Left forelimb (tissue), 1 donor: ENCODE measurements at places on chromosomes 5 and 9.

- DNase-seq = peak; percentile 15
Observed at GRCh38 chr5:1562599-1562998, 38.8 kb upstream of the LPCAT1 start.

DNA sequence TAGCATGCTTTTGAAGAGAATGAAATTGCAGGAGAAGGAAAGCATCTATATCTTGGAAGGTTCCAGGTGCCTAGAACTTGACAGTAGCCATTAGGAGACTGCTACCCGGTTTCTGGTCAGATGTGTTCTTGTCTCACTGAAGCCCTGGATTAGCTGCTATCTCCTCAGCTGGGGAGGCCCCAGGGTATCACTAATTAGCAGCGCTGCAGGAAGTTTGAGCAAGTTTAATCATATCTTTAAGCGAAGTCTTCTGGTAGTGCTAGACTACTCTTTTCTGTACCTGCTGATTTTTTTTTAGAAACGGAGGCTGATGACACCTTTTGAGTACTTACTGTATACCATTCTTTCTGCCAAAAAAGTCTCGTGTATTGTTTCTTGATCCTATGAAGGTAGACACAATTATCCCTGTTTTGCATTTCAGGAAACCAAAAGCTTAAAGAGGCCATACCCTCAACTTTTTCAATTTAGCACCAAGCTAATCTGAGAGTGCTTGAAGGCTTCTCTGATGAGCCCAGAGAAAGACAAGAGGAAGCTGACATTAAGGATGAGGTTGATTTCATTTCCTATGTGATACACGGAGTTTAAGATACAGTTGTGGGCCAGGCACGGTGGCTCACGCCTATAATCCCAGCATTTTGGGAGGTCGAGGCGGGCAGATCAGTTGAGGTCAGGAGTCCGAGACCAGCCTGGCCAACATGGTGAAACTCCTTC is 201.3 kb downstream of the ARHGAP26 start:
- no peak for DNase-seq

- DNase-seq = no peak
Observed at GRCh38 chr5:135753990-135754389, 80.5 kb upstream of the SLC25A48 start.

DNA sequence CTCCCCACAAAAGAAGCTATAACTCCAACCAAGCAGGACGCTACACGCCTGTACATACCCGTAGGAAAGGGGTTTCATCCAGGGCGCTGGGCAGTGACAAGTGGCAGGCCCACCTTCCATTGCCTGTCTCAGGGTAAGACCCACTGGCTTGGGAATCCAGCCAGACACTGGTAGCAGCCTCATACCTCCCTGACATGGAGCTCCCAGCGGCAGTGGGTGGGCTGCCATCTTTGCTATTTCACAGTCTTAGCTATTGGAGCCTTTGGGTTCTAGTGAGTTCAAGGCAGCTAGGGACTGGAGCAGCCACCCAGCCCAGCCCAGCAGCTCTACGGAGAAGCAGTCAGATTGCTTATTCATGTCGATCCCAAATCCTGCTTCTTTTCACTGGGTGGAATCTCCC is 3.4 kb upstream of the IFNA10 start:
- DNase-seq = no peak

DNA sequence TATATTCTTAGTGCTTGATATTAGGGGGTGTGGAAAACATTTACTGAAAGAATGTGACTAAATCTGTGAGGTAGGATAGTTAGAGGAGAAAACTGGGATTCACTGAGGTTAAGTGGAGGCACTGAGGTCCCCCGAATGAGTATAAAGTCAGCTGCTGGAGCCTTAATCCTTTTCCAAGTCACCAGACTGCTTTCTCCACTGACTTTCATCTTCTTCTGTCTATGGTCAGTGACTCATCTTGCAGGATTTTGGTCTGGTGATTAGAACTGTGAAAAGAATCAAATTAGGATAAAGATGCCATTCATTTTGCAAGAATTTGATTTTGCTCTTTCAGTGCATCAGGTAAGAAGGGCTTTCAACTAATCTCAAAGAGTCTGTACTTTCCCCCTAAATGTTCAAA is 89.3 kb upstream of the ALDH1A1 start:
- no peak for DNase-seq

GRCh38 chr5:173963867-173964441 is 25.0 kb upstream of the C5orf47 start:
- no peak for DNase-seq

GRCh38 chr5:92402045-92402444 is 1018.9 kb upstream of the ARRDC3 start:
- no peak for DNase-seq

DNA sequence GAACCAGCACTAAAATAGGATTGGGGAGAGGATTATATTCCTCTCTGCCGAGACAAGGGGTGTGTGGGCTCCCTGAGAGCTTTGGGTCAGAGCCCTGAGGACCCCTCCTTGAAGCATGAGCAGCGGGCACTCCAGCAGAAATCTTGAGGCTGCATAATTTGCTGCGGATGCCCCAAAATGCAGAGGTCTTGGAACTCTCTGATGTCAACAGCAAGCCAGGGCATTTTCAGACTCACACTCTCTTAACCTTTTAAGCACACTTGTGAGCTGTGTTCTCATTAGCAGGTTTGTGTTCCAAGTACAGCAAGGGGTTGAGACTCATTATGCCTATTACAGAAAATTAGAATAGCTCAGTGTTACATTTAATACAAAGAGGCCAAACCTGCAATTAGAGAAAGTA is 513.0 kb upstream of the ADAMTS16 start:
- no peak for DNase-seq

GRCh38 chr5:143119291-143119769 is 284.2 kb downstream of the NR3C1 start:
- DNase-seq = no peak
